Ovary (tissue), 10 donors: ENCODE measurements at places on chromosomes 7 and 10.

GRCh38 chr10:76231286-76231934, 800.0 kb downstream of the LRMDA start:
- DNase-seq, result no peak

DNA sequence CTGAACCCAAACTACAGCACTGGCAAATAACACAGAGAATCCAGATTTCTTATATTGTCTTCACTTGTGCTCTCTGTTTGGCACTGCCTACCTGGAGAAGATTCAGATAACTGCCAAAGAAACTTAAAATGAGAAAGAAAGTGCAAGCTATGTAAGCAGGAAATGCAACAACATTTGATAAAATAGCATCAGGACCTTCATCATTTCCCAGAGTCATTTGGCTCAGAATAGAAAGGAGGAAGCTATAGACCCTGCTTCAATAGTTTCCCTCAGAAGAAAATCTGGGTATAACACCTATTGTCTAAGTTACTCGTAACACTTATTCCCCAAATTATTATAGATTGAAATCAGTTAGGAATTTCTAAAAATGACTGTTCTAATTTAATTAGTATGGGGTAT, 56.2 kb downstream of the CC2D2B start:
- DNase-seq, result no peak

DNA sequence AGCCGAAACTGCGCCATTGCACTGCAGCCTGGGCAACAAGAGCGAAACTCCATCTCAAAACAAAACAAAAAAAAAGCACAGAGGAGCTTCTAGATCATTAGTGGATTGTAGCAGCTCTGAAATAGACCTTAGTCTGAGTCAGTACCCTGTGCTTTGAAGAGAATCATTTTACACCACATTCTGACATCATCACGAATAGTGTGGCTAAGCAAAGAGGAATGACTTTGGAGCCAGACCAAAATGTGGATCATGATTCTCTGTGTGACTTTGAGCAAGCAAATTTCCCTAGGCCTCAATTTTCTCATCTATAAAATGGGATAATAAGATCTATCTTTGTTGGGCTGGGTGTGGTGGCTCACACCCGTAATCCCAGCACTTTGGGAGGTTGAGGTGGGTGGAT, 618.9 kb downstream of the CALN1 start:
- DNase-seq, result no peak

GRCh38 chr10:26939962-26940354, 79.2 kb upstream of the ABI1 start:
- no peak for DNase-seq

GRCh38 chr10:17344206-17344605, 110.2 kb downstream of the ST8SIA6 start:
- DNase-seq, result no peak

DNA sequence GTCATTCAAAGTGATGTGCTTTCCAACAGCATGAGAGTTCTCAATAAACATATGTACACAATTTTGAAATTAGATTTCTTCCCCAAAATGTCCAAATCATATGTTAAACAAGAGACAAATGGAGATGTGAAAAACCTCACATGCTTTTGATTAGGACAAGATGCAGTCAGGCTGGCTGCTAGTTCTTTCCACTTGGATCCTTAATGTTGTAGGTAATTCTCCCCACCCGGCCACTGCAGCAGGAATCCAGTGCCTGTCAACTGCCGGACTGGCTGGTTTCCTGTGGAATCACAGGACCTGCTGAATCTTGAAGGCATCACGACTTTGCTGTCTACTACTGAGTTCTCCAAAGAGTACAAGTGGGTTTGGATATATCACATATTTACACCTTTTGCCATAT, 138.6 kb upstream of the AKR1E2 start:
- DNase-seq, result no peak

DNA sequence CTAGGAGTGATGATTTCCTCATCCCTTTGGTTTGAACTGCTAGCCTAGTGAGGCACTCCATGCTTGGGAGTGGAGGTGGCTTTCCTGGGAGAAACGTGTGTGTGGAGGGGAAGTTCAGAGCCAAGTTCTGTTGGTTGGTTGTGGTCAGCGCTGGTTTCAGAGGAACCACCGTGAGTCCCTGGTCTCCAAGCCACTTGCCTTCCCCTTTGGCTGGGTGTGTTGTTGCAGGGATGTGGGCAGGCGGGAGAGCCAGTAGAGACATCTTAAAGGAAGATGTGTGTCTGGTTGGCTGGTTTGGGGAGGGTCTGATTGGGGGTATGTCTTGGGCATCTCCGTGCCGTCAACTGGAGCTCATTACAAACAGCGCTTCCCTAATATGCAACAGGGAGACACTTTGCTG, 130.8 kb upstream of the TCF7L2 start:
- no peak for DNase-seq

- DNase-seq, result no peak
Observed at GRCh38 chr10:102394801-102395399, 605 bp upstream of the NFKB2 start.

DNA sequence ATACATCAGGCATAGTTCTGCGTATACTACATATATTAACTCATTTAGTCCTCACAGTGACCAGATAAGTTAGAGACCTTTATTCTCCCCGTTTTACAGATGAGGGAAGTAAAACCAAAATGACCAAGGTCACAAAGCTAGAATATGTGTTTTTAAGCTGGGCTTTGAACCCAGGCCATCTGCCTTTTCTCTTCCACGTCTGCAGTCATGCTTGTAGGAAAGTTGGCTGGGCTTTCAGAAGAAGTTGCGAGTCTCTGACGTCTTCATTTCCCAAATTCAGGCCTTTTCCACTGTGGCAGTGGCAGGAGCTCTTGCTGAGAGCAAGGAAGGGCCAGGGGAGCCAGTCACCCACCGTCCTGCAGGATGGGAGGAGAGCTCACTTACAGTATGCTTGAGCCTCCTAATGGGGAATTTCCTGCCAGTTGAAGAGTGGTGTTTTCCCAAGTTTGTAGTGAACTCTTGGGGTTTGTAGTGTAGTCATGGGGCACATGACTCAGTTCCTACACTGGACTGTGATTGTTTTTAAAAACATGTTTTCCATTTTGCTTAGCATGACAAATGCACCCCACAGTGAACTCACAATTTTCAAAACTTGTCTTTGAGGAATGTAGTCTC, 34.2 kb downstream of the CYP17A1 start:
- DNase-seq, result peak; percentile 35

DNA sequence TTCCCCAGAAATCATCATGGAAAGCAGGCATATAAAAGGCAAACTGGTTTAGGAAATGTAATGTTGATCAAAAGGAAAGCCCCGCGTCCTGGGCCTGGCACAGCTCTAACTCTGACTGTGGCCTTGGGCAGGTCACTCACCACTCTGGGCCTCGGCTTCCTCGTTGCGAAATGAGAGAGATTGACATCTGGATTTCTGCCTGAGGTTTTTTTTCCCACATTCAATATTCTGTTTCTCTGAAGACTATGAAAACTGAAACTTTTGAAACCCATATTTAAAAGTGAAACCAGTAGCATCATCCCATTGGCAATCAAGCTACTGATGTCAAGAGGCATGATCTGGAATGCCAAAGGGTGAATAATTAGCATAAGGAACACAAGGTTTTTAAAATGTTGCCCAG, 369.7 kb upstream of the NPVF start:
- DNase-seq, result no peak

DNA sequence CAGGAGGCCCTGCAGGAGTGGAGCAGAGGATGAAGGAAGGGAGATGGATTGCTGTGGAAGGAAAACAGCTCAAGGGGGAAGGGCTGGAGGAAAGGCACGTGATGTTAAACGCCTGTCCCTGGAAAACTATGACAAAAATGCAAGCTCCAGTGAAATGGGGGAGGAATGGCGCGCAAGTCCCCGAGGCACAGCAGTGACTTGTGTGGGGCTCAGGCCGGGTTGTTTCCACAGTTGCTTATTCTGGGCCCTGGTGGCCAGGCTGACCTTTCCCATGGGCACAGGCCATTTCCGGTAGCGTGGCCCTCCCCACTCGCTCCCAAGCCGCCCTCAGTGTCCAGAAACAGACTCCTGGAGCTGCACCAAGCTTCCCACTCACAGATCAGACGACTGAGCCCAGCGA, 68.1 kb upstream of the PDGFA start:
- no peak for DNase-seq

DNA sequence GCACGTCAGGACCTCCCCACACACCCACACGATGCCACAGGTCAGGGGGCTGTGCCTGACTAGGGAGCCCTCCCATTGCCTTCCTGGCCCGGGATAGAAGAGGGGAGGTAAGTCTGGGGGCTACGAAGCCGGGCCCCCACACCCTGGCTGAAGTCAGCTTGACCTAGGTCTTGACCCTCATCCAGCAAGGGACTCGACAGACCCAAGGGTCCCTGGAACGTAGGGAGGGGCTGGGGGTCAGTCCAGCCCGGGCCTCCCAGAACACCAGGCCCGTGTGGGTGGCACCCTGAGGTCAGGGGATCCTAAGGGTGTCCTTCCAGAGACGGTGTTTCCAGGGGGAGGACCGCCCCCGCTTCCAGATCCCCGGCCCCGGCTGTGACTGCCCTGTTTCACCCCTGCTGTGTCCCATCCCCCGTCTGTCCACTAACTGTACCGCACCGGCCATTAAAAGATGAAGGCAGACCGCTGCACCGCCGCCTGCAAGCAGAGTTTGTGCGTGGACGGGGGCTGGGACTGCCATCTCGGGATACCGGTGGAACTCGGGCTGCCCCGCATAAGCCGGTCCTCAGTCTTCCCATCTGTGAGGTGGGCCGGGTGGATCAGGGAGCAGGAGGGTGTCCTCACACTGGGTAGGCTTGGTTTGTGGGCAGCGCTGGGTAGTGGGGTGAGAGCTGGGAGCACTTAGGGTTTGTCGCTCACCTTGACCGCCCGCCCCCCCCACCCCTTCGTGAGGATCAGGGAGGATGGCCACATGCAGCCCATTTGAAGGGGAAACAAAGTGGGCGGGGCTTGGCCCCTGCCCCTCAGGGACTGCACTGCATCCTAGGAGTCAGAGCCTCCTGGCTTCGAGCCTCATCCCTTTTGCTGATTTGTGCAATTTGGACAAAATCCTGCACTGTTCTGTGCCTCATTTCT, 21.1 kb downstream of the SLC29A4 start:
- DNase-seq, result no peak

DNA sequence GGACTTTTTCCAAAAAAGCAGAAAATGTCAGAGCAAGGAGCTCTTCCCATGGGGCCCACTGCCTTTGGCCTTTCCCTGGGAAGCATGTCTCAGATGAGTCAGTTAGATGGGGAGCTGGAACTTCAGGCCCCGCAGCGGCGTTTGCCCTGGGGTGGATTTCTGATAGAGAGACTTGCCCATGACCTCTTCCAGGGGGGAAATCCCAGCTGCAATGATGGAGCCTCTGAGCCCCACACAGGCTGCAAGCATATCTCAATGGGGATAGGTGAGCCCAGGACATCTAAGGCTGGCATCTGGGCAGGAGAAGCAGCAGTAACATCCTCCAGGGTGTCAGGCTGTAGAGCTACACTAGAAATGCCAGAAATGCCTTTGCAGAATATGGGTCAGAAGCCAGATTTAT, 269.2 kb upstream of the TCERG1L start:
- no peak for DNase-seq

- DNase-seq, result no peak
Observed at GRCh38 chr10:14705548-14706230, 69.0 kb downstream of the FAM107B start.

DNA sequence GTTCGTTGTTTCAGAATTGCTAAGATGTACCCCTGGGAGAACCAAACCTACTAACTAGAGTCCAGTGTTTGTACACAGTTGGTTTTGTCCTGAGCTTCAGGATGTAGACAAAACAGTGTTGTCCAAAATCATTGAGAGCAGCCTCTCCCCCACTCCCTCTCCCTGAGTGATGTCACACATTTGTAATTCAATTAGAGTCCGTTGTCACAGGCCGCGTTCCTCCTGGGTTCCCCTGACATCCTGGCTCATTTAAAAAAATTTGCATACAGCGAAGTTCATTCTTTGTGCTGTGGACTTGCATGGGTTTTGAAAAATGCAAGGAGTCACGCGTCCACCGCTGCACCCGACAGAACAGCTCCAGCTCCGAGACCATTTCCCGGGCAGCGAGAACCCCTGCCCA, 10.3 kb downstream of the GRIFIN start:
- no peak for DNase-seq
